Breast epithelium (tissue), 4 donors: ENCODE measurements at places on chromosomes 4 and X.
A peak's percentile ranks its signal among the peaks of the same experiment; 100 is the strongest.

DNA sequence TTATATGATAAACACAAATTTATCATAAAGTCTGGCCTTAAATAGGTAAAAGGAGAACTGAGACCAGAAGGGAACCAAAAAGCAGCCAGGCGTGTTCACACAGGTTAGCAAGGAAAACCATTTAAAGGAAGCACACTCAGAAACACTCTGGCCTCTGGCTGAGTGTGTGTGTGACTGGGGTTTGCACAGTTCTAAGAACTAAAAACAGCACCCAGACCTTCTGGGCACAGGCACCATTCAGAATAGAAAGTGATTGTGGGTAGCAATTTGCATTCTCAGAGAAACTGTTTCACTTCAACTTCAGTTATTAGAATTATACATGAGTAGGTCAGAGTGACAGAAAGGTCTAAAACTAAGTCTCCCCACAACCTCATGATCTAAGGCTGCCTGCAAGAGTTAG lies 10.0 kb downstream of the GPR82 start:
- no peak for DNase-seq
- no peaks in the 10 kb centered on the region for H3K36me3 ChIP-seq
- H3K27me3 ChIP-seq = peaks cover 6% of the 10 kb centered on the region
- H3K4me3 ChIP-seq = no peak overlapping the region

- no peak overlapping the region for H3K4me3 ChIP-seq
- H3K27me3 ChIP-seq = no peaks in the 10 kb centered on the region
- no peaks in the 10 kb centered on the region for H3K36me3 ChIP-seq
- no peak overlapping the region for H3K27ac ChIP-seq
- DNase-seq = no peak
- H3K4me1 ChIP-seq = no peaks in the 10 kb centered on the region
Measured at GRCh38 chrX:38692961-38693360, 108.3 kb upstream of the MID1IP1 start.

DNA sequence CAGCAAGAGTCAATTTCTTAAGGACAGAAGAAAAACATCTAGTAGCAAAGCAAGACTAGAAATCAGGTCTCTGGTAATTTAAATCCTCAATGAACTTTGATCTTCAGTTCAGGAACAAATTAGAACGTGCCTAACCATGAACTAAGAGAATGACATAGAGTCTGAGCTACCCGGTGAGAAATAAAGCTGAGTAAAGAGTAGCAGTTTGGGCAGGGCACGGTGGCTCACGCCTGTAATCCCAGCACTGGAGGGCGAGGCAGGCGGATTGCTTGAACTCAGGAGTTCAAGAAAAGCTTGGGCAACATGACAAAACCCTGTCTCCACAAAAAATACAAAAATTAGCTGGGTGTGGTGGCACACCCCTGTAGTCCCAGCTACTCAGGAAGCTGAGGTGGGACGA lies 37.7 kb downstream of the ACE2 start:
- DNase-seq = no peak
- no peak overlapping the region for H3K4me3 ChIP-seq
- no peaks in the 10 kb centered on the region for H3K4me1 ChIP-seq
- no peaks in the 10 kb centered on the region for H3K27me3 ChIP-seq
- no peaks in the 10 kb centered on the region for H3K36me3 ChIP-seq

GRCh38 chr4:123438031-123438430 lies 41.4 kb downstream of the SPRY1 start:
- DNase-seq = no peak
- H3K4me3 ChIP-seq = no peak overlapping the region
- no peaks in the 10 kb centered on the region for H3K27me3 ChIP-seq
- H3K27ac ChIP-seq = peak overlapping the region; percentile 13

DNA sequence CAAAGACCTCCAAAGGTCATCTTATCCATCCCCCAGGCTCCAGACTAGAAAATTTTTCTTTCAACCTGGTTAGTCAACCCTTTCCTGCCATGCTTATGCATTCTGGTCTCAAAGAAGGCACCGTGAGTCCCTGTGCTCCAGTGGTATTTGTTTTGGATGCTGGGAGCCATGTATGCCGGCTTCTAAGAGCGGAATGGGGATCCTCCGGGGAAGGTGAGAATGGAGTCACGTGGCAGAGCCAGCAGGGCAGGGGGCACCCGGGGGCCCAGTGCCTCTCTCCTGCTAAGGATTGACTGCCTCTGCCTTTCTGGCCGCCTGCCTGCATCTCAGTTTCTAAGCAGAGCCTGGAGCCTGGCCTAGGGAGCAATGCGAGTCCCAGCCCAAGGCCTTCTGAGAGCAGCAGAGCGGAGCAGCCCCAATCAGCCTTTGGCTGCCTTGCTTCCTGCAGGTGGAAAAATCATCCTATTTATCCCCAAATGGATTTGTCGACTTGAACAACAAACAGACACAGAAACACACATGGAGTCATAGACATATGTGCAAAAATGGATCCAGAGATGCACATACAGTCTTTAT lies 141.0 kb downstream of the PJA1 start:
- no peak overlapping the region for H3K4me3 ChIP-seq
- no peaks in the 10 kb centered on the region for H3K27me3 ChIP-seq
- no peaks in the 10 kb centered on the region for H3K36me3 ChIP-seq
- no peak overlapping the region for H3K27ac ChIP-seq
- no peaks in the 10 kb centered on the region for H3K4me1 ChIP-seq
- no peak for DNase-seq

- H3K27me3 ChIP-seq = no peaks in the 10 kb centered on the region
- H3K4me3 ChIP-seq = no peak overlapping the region
- H3K4me1 ChIP-seq = peaks cover 7% of the 10 kb centered on the region
Measured at GRCh38 chr4:143410015-143410414, 73.3 kb downstream of the GAB1 start.

- H3K4me3 ChIP-seq = no peak overlapping the region
- no peaks in the 10 kb centered on the region for H3K27me3 ChIP-seq
- DNase-seq = no peak
- no peaks in the 10 kb centered on the region for H3K36me3 ChIP-seq
- H3K4me1 ChIP-seq = no peaks in the 10 kb centered on the region
Measured at GRCh38 chr4:45910511-45910910, 213.3 kb downstream of the GABRG1 start.

DNA sequence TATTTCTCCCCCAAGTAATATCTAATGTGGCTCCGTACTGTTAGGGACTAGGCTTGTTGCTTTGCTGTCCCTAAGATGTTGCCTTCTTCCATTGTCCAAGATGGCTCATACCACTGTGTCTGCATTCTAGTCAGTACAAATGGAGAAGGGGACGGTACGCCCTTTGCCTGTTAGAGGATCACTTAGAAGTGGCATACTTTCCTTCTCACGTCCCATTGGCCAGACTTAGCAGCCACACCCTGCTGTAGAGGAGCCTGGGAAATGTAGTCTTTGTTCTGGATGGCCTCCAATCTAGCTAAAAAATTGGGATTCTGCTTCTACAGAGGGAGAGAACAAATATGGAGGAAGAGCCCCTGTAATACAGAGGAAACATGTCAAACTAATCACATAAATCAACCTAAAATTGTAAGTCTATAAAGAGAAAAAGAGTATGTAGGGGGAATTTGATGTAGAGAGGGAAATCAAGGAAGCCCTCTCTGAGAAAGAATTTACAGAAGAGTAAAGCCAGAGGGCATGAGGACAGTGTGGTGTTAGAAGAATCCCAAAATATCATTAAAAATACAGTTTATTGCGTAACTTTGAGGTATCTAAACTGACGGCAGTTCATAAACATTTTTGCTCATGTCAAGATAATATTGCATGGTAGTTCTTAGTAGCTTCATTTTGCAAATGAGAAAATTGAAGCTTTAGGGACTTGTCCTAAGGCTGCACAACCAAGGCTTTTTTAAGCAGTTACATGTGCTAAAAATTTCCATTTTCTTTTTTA lies 15.1 kb downstream of the PRIMPOL start:
- no peak for DNase-seq
- no peak overlapping the region for H3K27ac ChIP-seq
- no peaks in the 10 kb centered on the region for H3K36me3 ChIP-seq
- no peaks in the 10 kb centered on the region for H3K4me1 ChIP-seq

GRCh38 chr4:100063355-100063754 lies 113.3 kb upstream of the H2AZ1 start:
- no peaks in the 10 kb centered on the region for H3K36me3 ChIP-seq

GRCh38 chr4:7189475-7190277 lies 2.7 kb upstream of the SORCS2 start:
- no peaks in the 10 kb centered on the region for H3K36me3 ChIP-seq
- DNase-seq = no peak
- H3K27ac ChIP-seq = no peak overlapping the region
- peaks cover 6% of the 10 kb centered on the region for H3K4me1 ChIP-seq
- H3K4me3 ChIP-seq = no peak overlapping the region

DNA sequence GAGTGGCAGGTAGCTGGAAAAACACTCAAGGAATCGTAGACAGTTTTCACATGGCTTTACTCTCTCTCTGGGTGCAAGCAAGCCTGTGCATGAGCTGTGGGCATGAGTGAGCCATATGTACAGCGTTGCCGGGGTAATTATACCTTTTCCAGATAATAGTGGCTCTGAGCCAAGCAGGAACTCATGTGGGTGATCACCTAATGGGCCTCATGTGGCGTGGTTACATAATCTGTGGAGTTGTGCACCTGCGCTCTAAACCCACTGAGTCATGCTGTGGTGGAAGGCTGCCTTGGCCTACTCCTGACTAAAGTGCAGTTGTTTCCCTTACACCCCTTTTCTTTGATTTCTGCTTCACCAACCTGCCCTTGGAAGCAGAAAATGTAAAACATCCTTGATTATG lies 1564.5 kb upstream of the PCDH10 start:
- H3K27ac ChIP-seq = no peak overlapping the region
- H3K4me1 ChIP-seq = no peaks in the 10 kb centered on the region
- no peaks in the 10 kb centered on the region for H3K27me3 ChIP-seq

DNA sequence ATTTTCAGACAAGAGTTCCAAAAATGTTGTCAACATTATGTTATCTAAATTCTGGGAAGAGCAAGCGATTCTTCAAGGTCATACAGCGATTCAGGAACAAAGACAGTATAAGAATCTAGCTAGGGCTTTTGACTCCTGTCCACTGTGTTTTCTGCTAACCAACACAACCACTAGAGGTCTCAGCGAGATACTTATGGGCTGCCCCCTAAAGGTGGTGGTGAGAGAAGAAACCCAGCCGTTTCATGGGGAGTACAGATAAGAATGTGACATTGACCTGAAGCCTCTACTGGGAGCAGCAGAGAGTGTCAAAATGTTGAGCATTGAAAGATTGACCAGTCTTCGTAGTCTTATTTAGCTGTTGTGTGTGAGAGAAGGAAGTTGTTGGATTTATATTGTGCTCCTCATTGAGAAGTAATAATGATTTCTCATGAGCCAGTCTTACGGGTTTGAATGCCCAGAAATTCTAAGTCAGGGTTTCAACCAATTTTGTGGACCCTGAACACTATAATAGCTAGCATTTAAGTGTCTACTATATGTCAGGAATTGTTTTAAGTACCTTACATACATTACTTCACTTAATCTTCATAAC lies 168.3 kb downstream of the SPRY1 start:
- H3K36me3 ChIP-seq = no peaks in the 10 kb centered on the region
- H3K27me3 ChIP-seq = no peaks in the 10 kb centered on the region
- H3K4me3 ChIP-seq = no peak overlapping the region

DNA sequence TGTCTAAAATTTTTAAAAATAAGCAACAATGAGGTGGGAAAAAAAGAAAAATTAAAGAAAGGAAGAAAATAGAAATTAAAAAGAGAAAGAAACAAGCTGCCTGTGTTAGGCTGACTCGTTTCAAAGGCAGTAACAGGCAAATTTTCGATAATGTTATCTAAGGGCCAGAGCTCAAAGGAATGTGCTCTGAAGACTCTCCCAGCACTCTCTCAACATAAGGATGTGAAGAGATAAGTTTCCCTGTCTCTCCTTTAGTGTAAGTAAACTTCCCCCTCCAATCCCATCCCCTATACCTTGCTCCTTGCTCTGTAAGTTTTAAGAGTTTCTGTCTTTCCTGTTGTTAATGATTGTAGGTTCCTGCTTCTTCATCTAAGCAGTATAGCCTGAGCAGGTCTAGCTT lies 172.8 kb downstream of the TEX13C start:
- H3K27ac ChIP-seq = no peak overlapping the region
- no peaks in the 10 kb centered on the region for H3K4me1 ChIP-seq

DNA sequence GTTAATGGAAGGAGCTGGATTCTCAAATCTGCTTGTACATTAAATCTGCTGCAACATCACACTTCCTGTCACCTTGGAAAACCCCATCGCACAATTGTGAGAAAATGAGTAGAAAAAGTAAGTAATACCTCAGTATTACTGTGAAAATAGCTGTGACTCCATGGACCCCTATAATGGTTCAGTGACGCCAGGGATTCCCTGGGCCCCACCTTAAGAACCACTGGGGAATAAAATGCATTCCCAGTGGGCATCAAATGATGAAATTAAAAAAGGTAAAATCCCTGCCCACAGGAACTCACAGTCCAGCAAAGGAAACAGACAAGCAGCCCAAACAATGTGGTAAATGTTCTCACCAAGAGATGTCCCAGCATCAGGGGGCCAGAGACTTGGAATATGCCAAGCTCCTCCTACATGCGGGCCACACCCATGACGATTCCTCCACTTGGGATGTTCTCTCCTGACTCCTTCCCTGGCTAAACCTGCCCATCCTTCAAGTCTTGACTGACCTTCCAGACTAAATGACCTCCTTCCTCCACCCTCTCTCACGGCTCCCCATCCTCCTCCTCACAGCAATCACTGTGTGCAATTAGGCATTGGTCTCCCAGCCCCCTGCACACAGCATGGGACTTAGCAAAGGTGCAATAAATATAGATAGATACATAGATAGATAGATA lies 2.6 kb downstream of the EVC2 start:
- peaks cover 8% of the 10 kb centered on the region for H3K4me1 ChIP-seq
- H3K36me3 ChIP-seq = no peaks in the 10 kb centered on the region

GRCh38 chrX:129797251-129797906 lies 17.6 kb downstream of the SASH3 start:
- no peak for DNase-seq
- H3K4me1 ChIP-seq = no peaks in the 10 kb centered on the region

DNA sequence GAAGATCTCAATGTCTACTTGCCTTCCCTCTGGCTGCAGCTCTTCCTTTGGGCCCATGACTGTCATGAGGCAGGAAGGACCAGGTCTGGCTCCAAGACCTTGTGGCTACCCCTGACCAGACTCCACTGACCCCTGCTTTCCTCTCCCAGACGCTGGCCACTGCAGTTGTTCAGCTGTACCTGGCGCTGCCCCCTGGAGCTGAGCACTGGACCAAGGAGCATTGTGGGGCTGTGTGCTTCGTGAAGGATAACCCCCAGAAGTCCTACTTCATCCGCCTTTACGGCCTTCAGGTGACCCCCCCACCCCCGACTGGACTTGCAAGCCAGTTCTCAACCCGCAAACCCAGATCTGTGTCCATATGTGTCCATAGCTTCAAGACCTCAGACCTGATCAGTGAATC lies 535 bp downstream of the WAS start:
- H3K27ac ChIP-seq = no peak overlapping the region
- no peak for DNase-seq
- peaks cover 64% of the 10 kb centered on the region for H3K27me3 ChIP-seq

DNA sequence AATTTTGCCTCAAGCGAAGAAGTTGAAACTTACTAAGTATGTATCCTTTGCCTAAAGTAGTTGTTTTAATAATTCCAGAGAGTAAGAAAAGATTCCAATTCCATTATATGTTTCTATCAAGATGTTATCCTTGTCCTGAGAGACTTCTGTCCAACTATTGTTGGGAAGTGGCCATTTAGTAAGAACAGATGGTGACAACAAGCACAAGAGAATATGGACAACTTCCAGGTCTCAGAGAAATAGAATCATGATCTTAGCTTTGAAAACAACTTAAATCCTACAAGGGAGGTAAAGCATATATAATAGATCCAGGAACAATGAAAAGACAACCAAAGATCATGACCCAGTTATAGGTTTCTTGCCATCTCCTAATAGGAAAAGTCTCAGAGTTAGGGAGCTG lies 486.6 kb upstream of the PCDH10 start:
- H3K4me1 ChIP-seq = no peaks in the 10 kb centered on the region
- no peaks in the 10 kb centered on the region for H3K27me3 ChIP-seq
- H3K4me3 ChIP-seq = no peak overlapping the region
- no peak for DNase-seq
